T1000 (cell line): ENCODE measurements at places on chromosomes 11 and 22.
A peak's percentile ranks its signal among the peaks of the same experiment; 100 is the strongest.

GRCh38 chr22:27097506-27097905, 440.1 kb downstream of the MIAT start:
- no peak for DNase-seq

DNA sequence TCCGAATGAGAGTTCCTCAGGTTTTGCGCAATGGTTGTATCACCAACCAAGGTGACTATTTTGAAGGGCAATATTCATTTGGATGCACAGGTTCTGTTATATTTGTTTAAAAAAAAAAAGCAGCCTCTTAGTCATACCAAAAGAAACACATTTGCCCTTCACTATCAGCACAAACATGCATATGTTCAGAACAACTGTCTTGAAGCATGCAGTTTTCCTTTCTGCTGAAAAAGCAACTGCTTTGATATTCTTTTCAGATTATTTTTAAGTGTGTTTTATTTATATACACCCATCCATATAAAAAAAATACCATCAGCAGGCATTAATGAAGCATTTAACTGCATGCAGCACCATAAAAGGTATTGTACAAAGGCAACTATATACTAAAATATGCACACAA, 67.8 kb downstream of the RBFOX2 start:
- no peak for DNase-seq

DNA sequence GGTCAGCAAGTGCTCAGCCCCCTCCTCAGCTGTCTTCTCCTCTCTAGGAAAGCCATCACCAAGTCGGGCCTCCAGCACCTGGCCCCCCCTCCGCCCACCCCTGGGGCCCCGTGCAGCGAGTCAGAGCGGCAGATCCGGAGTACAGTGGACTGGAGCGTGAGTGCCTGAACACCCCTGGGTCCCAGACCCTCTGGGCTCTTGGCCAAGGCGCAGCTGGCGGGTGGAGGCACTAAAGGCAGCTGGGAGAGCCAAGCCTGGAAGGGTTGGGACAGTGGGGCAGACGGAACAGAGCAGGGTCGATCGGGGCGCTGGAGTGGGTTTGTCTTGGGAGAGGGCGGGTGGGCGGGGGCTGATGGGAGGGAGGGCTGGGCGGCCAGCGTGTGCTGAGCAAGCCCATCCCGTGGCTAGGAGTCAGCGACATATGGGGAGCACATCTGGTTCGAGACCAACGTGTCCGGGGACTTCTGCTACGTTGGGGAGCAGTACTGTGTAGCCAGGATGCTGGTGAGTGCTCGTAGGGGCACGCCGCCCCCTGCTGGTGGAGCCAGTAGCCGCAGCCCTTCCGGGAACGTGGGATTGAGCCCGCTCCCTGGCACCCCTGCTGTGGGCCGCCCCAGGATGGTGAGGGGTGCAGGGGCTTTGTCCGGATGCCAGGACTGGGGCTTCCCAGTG, 14.1 kb upstream of the MDK start:
- DNase-seq, result peak; percentile 47

- no peak for DNase-seq
Measured at GRCh38 chr11:35662061-35662648, 420 bp upstream of the TRIM44 start.

DNA sequence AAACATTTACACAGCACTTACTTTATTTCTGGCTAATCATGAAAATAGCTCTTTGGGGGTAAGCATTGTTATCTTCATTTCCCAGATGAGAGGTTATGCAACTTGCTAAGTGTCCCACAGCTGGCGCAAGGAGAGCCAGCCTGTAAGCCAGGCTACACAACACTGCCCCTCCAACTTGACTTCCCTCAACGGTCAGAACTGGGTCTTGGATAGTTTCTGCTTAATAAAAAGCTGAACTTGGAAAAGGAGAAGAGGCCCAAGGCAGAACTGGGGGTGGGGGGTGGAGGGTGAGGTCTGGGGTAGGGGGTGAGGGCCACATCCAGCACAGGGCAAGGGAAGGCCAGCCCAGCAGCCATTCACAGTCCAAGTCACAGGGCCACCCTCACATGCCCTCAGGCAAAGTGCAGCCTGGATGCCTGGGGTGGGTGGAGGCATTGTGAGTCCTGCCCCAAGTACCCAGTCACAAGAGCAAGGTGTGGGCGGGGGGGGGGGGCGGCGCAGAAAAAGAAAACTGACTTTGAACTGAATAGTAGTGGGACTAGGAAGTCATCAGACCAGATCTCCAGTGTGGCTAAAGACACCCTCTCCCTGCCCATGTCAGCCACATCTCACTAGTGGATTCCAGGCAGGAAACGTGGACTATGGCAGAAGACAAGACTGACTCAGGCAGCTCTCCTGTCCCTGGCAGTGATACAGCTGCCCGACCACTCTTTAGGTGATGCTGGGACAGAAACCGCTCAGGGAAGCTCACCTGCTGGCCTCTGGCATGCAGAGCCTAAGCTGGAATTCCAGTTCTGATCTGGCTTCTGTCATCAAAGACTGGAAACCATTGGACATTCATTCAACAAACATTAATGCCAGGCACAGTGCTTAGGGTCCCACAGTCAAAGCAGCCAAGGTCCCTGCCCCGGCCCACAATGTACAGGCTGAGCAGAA, 52.4 kb downstream of the PACSIN2 start:
- DNase-seq, result no peak

- no peak for DNase-seq
Measured at GRCh38 chr11:76102802-76103201, 103.5 kb downstream of the WNT11 start.

GRCh38 chr11:104796301-104796700, 102.0 kb downstream of the CASP12 start:
- DNase-seq, result no peak

- no peak for DNase-seq
Measured at GRCh38 chr11:1906611-1907423, 12.7 kb upstream of the TNNT3 start.

DNA sequence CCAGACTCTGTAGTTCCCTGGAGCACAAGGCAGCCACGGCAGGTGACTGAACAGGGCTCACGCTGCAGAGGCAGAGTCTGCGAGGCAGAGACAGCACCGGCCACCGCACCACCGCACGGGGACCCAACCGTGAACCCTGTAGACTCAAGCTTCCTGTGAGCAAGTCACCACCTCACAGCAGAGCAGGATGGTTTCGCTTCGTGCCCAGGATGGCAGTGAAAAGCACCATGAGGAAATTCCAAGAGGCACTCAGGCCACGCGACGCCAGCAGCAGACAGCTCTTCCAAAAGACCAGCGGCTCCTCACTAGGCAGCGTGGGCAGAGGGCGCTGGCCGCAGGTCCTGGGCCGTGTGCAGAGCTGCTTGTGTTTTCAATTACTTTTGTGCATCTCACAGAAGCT, 24.5 kb downstream of the BRD1 start:
- no peak for DNase-seq

DNA sequence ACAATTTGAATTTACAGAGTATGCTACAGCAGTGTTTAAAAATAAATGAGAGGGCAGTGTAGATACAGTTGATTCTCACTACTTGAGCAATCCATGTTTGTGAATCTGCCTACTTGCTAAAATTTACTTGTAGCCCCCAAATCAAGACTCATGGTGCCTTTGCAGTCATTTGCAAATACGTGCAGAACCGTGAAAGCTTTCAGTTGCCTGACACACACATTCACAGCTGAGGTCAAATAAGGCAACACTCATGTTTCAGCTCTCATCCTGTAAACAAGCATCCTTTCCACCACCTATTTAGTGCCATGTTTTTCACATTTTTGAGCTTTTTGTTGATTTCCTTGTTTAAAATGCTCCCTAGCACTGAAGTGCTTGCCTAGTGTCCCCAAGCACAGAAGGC, 32.5 kb upstream of the RASL10A start:
- DNase-seq, result no peak

DNA sequence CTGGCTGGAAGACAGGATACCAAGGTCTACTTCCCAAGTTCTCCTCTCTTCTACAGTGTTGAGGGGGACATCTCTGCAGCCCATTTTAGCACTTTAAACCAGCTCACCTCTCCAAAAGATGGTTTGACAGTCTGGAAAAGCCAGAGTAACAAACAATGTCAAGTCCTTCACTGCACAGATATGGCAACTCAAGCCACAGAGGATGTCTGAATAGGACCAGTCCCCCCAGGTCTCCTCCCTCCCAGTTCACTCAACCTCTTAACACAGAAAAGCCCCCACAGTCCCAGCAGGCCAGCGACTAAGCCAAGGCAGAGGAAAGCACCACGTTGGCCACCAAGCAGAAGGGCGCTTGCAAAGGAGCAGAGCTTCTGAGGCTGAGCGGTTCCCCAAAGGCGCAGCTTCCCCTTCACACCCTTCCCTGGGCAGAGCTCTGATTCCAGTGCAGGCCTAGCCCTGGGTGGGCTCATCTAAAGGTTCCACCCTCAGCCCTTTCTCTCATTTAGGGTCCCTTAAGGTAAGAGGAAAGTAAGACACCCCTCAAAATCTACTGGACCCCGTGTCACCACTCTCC, 62.7 kb downstream of the PAK1 start:
- DNase-seq, result no peak

- DNase-seq, result no peak
Measured at GRCh38 chr11:68011051-68011943, 1.2 kb downstream of the ALDH3B1 start.

GRCh38 chr11:117770061-117770460, 27.0 kb downstream of the DSCAML1 start:
- DNase-seq, result no peak

GRCh38 chr11:96215110-96215782, 127.7 kb downstream of the MAML2 start:
- DNase-seq, result no peak

DNA sequence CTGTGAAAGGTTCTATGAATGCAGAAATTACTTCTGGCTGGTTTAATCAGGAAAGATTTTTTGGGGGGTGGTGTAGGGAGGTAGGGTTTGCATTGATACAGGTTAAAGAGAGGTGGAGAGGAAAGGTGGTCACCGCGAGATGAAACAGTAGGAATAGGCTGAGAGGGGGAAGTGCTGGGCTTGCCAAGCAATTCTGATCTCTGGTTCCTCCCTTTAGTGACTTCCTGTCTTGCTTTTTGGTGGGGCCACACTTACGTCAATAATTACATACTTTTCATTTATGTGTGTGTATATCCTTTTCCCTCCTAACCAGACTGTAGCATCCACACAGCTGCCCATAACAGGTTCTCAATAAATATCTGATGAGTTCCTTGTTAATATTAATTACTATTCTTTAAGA, 120.0 kb downstream of the CTNND1 start:
- no peak for DNase-seq
